ENCODE measurements at places on chromosomes 1 and 21. TPM values are rescaled to one million over a fixed set of nuclear protein-coding genes. Genes with fewer than 3 reads are reported as not detected.

The ATP6V1G3 gene
- not detected for total RNA-seq

The IL20 gene
- not detected for total RNA-seq

The PPCS gene
- 37.4 TPM for total RNA-seq

The CELA3B gene
- total RNA-seq, result not detected

The C1QC gene
- total RNA-seq, result not detected

The DNM3 gene
- total RNA-seq, result 0.70 TPM

The ARMH1 gene
- total RNA-seq, result 0.65 TPM

The LDLRAD2 gene
- not detected for total RNA-seq

The LAD1 gene
- 1.1 TPM for total RNA-seq

Data from A549 treated with ZK216348 at 1 μM for 4 hours (cell line).